ENCODE measurements at places on chromosomes 16 and 17. TPM values are rescaled to one million over a fixed set of nuclear protein-coding genes. Genes with fewer than 3 reads are reported as not detected.

GRCh38 chr16:53609536-53609935, 94.1 kb downstream of the RPGRIP1L start:
- H3K4me1 ChIP-seq = no peaks in the 10 kb centered on the region
- DNase-seq = no peak
- no peak overlapping the region for H3K27ac ChIP-seq

Gene EVI2A
- 0.56 TPM for total RNA-seq

Gene ACTG1
- total RNA-seq = 934 TPM

- H3K27me3 ChIP-seq = no peaks in the 10 kb centered on the region
- H3K27ac ChIP-seq = no peak overlapping the region
- H3K36me3 ChIP-seq = no peaks in the 10 kb centered on the region
- no peak overlapping the region for H3K4me3 ChIP-seq
- no peak for DNase-seq
Measured at GRCh38 chr17:11252146-11252545, 11.1 kb downstream of the SHISA6 start.

DNA sequence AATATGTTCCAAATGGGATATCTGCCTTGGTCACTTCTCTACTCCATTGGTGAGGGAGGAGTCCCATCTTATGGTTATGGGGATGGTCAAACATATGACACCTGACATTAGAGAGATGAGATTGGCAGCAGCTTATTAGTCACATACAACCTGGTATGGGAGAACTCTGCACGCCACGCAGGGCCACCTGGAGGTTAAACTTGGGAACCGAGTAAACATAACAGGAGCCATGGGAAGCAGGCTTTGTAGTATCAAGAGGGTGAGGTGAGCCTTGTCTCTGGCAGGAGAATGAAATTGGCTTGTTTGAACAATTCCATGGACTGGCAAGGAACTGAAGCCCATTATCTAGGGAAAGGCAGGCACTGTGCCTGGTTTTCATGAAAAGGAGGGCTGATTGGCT, 238.7 kb upstream of the ELAC2 start:
- H3K4me1 ChIP-seq = no peaks in the 10 kb centered on the region
- no peak overlapping the region for H3K4me3 ChIP-seq
- no peak overlapping the region for H3K27ac ChIP-seq
- no peaks in the 10 kb centered on the region for H3K36me3 ChIP-seq
- no peak for DNase-seq

Measured in gastrocnemius medialis (tissue), 4 donors.